Activated CD4-positive, CD25-positive, alpha-beta regulatory T cell treated with anti-CD3 and anti-CD28 coated beads, Interleukin-2, amount 50 U/mL, for 16 hours (primary cell): ENCODE measurements at places on chromosomes 12 and 14.

GRCh38 chr12:60349232-60349978 lies 753.6 kb downstream of the SLC16A7 start:
- DNase-seq, result no peak

- DNase-seq, result no peak
Observed at GRCh38 chr12:75694534-75695268, 183.3 kb upstream of the KRR1 start.

DNA sequence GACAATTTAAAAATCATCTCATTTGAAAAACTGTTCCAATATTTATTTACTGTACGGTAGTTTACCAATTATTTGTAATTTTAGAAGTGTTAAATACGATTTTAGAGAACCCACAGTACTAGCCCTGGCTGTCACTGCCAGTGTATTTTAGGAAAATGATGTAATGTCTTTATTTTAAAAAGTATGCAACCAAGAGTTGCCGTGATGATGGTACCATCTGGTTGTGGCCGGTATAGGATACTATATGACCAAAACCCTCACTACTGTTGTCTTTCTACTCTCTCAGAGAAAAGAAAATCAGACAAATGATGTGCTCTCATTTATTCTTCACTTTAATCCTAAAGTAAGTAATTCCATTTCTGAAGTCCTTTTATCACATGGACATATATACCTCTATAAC lies 395.0 kb downstream of the FOXG1 start:
- no peak for DNase-seq

DNA sequence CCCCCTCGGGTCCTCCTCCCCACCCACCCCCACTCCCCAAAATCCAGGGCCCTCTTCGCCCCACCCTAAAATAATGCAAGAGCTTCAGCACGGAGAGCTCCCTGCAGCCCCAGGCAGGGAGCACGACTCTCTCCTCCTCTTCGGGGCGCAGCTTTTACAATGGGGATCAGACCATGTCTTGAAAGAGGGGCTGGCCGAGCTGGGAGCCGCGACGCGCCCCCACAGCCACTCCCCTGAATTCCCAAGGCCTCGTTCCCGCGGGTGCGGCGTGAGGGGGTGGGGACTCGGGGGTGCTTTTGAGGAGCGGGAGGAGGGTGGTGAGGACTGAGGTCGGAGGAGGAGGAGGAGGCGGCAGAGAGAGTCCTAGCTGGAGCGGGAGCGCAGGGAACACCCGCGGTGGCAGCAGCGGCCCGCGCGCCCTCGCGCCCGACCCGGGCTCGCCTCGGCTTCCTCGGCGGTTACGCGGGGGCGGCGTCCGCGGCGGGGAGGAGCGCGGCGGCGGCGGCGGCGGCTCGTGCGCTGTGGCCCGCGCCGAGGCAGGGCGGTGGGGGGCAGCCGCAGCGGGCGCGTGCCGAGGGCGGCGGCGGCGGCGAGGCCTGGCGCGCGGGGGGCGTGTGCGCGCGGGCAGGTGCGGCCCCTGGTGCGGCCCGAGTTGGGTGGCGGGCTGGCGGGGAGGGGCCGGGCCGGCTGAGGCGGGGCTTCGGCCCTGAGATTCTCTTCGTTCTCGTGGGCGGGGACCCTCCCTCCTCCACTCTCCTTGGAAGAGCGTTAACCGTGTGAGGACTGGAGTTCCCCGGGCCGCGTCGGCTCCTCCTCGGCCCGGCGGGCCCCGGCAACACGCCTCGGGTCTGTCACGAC lies at the start of gene ANKS1B:
TSS of gene ANKS1B (minus strand) at position 666 of the 858 bp plus-strand sequence. CDS start 699 bp downstream, outside the sequence.
- no peak for DNase-seq

GRCh38 chr12:45235087-45236025 lies 19.5 kb downstream of the ANO6 start:
- DNase-seq, result no peak

DNA sequence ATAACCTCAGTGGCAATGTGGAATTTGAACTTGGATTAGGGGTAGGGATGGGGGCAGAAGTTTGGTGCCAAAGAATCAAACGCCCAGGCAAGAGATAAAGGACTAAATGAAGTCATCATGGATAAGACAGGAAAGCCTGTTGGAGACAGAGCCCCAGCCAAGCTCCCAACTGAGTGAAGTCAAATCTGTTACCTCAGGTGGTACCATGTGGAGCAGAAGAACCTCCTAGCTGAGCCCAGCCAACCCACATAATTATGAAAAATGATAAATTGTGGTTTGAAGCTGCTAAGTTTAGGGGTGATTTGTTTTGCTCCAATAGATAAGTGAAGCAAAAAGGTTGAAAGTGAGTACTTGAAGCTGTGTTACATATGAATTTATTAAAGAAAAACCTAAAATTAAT lies 66.1 kb downstream of the SMOC1 start:
- DNase-seq, result no peak

DNA sequence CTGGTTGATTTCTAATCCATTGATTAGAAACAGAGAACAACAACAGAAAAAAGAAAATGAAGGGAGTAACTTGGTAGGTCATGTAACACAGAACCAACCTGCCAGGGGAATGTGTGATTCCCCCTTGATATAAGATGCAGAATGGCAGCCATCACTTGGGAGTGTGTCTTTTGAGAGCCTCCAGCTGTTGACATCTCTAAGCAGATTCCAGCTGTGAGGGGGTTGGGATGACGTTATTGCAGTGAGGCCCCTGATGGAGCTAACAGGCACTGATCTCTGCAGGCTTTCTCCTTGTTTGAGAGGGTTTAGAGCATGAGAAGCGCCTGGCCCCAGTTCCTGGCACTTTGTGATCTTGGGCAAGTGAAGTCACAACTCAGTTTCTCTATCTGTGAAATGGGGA lies 124.9 kb downstream of the PELI2 start:
- no peak for DNase-seq

DNA sequence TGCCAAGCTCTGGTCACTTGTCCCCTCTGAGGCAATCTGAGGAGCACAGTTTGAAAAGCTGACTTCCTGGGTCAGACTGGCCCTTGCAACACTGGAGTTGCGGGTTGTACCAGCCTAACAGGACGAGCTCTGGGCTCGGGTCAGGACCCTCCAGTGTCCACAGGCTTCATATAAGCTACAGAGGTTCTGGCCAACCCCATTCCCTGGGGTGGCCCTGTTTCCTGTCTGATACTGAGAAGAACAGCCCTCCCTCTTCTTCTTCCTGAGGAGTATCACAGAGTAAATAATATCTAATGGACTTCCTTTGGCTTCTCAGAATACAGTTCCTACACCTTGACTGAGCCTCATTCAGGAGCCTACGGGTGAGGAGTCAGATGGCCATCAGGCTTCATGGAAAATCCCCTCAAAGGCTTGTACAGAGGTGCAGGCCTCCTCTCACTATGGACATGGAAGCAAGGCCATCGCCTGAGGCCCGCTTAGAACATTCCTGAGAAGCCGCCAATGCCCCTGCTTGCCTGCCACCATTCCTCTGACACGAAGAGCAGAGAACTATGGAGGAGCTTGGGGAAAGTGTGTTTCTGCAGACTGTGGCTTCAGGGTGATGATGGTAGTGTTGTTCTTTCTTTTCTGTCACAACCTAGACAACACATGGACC lies 28.5 kb upstream of the ANO2 start:
- no peak for DNase-seq

GRCh38 chr14:90061685-90062126 lies at the start of gene KCNK13:
Gene KCNK13 (plus strand): TSS chr14:90061994. CDS start chr14:90062206, 212 bp downstream.
- no peak for DNase-seq

- DNase-seq, result no peak
Observed at GRCh38 chr14:94584591-94585280, 3.5 kb downstream of the SERPINA5 start.

DNA sequence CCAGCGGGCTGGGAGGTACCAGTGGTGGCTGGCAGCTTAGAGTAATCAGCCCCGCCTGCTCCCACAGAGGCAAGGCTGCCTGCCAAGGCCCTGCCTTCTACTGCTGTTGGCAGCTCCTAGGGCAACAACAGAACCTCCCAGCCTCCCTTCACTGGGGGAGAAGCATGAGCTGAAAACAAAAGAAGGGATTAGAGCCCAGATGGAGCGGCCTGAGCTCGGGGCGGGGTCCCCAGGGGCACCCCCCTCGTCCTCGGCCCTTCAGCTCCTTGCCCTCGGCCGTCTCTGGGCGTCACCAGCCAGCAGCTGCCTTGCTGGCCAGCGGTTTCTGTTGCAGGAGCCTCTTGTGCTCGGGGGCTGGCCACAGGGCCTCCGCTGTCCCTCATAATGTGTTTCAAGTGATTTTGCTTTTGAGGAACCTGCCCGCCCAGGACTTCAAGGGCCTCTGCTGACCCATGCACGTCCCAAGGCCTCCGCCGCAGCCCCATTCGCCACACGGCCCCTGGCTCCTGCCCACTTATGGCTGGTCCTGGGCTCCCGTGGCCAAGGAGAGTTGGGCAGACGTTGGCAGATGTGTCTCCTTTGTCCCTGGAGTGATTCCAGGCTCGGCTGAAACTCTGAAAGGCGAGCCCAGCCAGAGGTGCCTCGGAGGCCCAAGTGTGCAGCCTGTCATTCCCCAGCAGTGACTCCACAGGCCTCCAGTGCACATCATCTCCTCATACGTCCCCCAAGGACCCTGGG lies 49.7 kb downstream of the PSMA6 start:
- DNase-seq, result no peak

GRCh38 chr14:104697317-104697703 lies 7.9 kb downstream of the INF2 start:
- DNase-seq, result no peak

- no peak for DNase-seq
Observed at GRCh38 chr14:82047777-82048470, 514.3 kb upstream of the SEL1L start.

DNA sequence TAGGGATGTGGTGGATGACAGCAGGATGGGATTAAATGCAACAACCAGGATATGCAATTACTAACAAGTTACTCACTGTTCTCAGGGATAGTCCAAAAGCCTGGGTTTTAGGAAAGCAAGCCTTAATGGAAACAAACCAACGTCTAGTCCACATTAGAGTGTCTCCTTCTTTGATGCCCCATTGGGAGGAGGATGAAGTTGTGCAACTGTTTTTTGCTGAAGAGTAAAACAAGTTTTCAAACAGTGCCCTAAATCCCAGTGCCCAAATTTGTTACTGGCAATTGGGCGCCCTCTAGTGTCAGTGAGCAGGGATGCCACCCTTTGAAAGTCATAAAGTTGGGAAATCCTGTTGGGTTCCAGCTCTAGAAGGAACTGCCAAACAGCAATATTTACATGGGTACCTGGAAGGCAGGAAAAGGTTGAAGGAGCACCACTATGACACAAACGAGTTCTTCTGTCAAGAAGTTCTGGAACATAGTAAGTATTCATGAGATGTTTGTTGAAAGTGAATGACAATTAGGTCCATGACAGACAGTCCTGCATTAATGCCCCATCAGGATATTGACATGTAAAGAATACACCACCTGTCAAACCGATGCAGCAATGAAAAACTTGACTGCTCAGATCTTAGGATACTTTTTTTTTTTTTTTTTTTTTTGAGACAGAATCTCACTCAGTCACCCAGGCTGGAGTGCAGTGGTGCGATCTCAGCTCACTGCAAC lies 11.1 kb upstream of the DPF3 start:
- peak; percentile 51 for DNase-seq

GRCh38 chr14:46048127-46048526 lies 603.5 kb downstream of the RPL10L start:
- no peak for DNase-seq

DNA sequence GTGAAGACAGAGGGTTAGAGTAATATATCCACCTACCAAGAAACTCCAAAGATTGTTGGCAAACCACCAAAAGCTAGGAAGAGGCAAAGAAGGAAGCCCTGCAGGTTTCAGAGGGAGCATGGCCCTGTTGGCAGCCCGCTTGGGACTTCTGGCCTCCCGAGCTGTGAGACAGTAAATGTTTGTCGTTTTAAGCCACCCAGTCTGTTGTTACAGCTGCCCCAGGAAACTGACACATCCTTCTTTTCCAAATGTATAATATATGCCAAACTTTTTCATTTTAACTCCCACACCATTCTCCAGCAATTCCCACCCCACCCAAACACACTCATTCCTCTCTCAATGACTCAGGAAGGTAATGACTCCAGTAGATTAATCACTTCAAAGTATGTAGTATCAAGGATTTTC lies 74.0 kb downstream of the RPS29 start:
- no peak for DNase-seq

- no peak for DNase-seq
Observed at GRCh38 chr12:113040722-113041171, 15.8 kb upstream of the DTX1 start.

GRCh38 chr12:56645201-56645716 lies 525 bp downstream of the ATP5F1B start:
- no peak for DNase-seq

DNA sequence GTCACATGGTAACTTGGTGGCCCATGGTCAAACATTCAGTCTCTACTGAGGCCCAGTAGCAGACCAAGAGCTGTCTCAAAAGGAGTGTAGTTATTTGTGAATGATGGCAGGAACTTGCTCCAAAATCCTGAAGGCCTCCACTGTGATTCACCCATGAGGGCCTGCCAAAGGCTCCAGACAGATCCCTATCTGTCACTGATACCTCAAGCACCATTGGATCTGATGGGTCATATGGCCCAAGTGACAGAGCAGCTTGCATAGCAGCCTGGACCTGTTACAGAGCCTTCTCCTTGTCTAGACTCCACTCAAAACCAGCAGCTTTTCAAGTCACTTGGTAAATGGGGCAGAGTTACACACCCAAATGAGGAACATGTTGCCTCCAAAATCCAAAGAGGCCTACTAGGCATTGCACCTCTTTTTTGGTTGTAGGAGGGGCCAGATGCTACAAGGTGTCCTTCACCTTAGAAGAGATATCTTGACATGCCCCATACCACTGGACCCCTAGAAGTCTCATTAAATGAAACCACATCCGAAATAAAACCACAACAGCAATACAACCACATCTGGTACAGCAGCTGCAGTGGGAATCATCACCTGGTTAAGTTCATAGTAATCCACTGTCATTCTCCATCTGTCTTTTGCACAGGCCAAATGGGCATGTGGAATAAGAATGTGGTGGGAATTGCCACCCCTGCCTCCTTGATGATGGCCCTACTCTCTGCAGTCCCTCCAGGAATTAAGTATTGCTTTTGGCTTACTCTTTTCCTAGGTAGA lies 150.4 kb upstream of the MAX start:
- no peak for DNase-seq

GRCh38 chr12:104725610-104726009 lies 232.5 kb downstream of the SLC41A2 start:
- DNase-seq, result no peak

DNA sequence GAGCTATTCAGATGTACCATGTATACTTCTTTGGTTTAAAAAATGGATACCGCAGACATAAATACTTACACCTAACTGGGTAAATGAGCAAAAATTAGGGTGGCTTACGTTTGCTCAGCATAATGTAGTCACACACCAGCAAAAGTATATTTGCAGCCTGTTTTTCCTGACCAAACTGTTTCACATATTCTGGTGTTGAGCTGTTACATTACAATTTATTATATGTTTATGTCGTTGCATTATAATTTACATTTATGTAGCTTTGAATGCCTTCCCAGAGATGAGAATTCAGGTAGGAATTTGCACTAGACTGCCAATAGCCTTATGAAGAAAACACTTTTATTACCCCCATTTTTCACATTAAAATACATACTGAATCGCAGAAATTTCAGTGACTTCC lies 183.3 kb downstream of the PTPRO start:
- no peak for DNase-seq

- no peak for DNase-seq
Observed at GRCh38 chr14:61196792-61197191, 84.3 kb downstream of the TMEM30B start.
